Activated CD4-positive, alpha-beta memory T cell treated with anti-CD3 and anti-CD28 coated beads for 36 hours (primary cell): ENCODE measurements at places on chromosomes 5 and 9.

- no peak for DNase-seq
These were observed 148.4 kb upstream of the MAP3K1 start for GRCh38 chr5:56666901-56667300.

DNA sequence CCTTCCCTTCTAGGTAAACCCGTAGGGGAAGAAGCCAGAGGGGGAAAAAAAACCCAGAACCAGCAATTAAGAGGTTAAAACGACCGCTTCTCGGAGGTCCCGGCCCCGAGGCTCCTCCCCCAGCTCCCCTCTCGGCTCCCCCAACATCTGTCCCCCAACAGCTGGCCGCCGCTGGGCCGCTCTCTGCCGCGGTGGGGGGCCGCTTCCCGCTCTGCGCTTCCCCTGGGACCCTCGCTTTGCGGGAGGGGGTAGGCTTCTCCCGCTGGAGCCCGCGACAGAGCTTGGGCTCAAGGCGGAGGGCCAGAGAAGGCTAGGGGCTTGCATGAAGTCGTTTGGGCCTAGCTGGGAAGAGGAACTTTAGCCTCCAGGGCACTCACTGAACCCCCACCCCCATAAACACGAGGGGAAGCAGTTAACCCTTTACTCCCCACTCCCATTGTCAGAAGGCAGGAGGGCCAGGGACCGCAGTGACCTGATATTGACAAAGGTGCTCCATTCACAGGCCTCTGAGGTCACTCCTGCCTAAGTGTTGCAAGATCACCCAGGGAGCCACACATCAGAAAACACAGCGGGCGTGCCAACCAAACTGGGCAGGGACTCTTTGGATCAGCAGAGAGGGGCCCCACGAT is 7.5 kb downstream of the LHX6 start:
- DNase-seq: no peak

- DNase-seq: no peak
These were observed 2202.9 kb upstream of the WWC1 start for GRCh38 chr5:166088389-166089039.

DNA sequence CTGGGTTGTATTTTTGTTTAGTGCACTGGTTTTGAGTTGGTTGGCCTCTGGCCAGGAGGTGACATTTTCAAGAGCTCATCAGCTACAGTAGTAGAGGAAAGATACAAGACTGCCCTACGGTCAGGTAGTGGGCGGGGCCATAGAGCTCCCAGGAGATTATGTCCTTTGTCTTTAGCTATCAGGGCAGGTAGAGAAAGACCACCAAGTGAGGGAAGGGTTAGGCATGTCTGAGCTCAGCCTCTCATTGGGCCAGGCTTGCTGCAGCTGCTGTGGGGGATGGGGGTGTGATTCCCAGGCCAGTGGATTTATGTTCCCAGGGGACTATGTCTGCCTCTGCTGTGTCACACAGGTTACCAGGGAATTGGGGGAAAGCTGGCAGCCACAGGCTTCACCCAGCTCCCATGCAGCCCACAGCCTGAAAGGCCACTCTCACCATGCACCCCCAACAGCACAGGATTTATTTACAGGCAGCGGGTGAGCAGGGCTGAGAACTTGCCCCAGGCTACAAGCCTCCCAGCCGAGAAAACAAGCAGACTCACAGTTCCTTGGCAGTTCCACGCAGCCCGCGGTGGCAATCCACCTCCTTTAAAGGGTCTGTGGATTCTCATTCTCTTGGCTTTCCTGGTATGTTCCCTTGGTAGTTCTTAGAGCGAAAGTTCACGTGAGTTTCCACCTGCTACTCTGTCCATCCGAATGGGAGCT is 37.5 kb upstream of the BOD1 start:
- DNase-seq: no peak

DNA sequence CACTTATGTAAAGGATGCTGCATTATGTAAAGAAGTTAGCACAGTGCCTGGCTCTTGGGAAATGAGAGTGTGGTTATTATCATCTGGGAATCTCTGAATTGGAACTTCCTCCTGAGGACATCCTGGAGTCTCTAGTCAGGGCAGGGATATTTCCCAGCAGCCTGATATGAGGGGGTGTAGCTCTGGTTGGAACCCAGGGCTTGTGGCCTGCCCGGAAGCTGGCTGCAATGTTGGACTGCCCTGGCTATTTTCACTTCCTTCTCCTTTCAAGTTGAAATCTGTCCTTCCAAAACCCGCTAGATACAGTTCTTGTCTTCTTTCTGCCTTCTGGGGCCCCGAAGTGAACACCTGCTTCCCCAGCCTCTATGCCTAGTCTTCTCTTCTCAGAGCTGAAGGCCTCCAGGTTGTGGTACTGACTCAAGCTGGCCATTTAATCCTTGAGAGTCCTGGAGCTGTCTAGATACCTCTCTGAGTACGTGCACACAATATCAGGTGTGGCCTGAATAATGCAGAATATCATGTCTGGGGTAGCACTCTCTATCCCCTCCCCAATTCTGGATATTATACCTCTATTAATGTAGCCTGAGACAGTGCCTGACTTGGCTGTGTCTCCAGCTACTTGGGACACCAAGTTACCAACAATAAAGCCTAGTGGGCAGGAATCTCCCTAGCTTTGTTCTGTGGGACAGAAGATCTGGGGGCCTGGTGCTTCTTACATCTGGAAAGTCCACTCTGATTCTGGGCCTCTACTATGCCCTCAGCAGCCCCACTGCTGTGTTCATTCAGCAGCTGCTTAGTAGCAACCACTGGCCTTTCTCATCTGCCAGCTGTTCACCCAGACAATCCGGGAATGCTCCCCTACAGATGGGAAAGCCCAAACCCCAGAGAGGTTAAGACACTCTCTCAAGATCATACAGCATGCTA is 45.0 kb downstream of the SLC6A7 start:
- DNase-seq: no peak

- peak; percentile 78 for DNase-seq
These were observed 4.2 kb upstream of the SNAPC4 start for GRCh38 chr9:136403915-136404800.
